Activated T-cell treated with anti-CD3 and anti-CD28 coated beads, Interleukin-2, amount 50 U/mL, for 4 hours (primary cell): ENCODE measurements at places on chromosomes 11 and 22.
A peak's percentile ranks its signal among the peaks of the same experiment; 100 is the strongest.

DNA sequence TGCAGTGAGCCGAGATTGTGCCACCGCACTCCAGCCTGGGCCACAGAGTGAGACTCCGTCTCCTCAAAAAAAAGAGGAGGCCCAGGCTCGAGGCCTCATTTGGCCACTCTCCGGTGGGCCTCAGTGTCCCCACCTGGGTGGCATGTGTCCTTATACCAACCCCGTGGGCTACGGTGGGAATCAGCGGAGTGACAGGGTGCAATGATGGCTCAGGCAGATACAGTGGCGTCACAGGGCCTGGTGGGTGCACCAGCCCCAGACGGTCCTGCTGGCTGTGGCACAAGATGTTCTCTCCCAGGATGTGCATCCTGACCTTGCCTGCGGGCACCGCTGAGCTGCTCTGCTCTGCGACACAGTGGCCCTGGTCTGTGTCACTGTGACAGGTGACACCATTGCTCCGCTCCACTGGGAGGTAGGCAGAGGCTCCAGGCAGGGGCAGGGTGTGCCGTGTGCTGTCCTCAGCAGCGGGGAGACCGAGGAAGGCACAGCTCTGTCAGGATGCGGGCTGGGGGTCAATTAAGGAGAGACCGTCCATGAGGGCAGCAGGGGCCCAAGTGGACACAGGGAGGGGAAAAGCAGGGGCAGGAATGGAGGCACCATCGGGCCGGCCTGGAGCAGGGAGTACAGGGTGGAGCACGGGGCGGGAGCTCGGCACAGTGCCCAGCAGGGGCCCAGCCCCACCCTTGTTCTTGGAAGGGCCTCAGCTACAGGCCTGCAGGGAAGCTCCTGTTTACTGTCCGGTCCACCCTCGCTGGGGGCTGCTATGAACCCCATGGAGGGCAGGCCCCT, 21.7 kb upstream of the TH start:
- DNase-seq, result no peak

DNA sequence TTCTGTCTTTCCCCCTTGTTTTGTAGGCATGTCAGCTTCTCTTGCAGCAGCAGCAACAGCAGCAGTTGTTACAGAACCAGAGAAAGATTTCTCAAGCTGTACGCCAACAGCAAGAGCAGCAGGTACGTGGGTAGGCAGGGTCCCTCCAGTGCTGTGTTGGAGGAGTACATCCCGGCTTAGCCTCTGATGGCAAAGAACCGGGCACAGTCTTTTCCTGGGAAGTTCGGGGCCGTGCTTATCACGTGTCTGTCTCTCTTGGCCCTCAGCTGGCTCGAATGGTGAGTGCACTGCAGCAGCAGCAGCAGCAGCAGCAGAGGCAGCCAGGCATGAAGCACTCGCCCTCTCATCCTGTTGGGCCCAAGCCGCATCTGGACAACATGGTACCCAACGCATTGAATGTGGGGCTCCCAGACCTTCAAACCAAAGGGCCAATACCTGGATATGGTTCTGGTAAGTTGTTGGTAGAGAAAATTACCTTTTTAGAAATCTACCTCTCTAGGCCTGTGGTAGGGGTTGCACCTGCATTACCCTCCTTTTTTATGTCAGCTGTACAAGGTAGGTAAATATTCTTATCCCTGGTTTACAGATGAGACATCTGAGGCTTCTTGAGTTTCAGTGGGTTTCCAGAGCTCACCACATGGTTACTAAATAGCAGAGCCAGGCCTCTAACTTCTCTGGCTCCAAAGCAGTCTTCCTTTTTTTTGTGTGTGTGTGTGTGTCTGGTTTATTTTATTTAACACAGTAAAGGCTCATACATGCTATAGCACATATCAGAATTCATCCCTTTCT, 45.2 kb upstream of the ADSL start:
- no peak for DNase-seq

DNA sequence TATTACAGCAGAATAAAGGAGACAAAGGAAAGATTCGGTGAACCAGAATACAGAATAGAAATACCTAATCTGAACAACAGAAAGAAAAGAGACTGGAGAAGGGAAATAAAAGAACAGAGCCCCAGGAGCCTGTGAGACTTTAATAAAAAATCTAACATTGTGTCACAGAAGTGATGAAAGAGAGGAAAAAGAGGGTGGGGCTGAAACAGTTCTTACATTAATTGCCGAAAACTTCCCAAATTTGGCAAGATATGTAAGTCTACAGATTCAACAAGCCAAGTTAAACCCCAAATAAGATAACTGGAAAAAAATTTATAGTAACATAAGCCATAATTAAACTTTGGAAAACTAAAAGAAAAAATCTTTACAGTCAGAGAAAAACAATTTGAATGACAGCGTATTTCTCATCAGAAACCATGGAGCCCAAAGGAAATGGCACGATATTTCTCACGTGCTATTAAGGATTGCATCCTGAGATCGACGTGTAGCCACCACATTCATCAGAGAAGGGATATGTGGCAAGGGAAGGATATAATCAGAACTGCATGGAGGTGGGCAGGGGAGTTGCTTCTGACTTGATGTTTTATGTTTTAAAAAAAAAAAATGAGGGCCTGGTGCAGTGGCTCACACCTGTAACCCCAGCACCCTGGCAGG, 73.9 kb downstream of the SGSM3 start:
- no peak for DNase-seq

- DNase-seq, result no peak
These were observed 119.0 kb downstream of the SLC17A6 start for GRCh38 chr11:22456993-22457762.

DNA sequence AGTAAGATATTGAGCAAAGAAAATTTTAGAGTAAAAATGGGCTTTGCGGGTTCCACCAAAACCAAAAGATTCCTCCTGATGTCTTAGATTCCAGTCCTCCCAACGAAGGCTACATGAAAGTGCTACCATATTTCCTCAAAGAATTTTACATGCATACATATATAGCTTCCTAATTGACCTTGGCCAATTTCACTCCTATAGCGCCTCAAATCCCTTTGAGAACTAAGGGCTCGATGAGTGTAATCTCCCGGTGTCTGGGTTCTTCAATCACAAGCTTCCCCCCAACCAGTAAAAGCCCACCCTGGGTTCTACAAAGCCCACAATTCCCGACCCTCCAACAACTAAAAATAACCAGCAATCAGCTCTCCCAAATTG, 1.2 kb downstream of the SIK3 start:
- no peak for DNase-seq

GRCh38 chr22:31447337-31447736, 42.3 kb downstream of the EIF4ENIF1 start:
- DNase-seq, result no peak

DNA sequence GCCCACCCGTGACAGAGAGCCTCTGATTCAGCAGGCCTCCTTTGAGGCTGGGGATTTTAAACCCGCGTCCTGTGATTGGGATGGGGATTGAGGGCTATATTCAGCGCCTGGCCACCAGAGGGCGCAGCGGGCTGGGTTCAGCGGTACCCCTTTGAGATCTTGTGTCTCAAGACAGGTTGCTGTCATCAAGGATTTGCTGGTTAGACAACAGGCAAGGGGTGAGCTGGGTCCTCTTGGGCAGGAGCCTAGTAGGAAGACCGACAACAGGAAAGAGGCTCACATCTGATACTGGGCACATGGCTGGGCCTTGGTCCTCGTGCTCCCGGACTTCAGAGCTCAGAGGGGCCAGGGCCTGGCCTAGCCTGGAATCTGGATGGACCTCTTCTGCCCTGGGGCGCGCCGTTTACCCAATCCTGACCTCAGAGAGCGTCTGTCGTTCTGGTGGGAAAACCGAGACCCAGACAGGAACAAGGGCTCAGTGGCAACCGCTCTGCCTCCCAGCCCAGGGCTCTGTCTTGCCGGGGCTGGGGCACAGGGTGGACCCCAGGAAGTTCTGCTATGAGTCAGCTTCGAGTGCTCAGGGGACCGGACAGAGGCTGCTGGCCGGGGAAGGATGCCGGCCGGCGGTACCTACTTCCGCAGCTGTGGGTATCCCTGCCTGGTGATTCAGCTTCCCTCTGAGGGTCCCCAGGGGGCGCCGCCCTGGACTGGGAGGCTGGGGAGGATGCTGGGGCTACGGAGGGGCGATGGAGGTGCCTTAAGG, 929 bp upstream of the SLC35E4 start:
- DNase-seq, result peak; percentile 93

DNA sequence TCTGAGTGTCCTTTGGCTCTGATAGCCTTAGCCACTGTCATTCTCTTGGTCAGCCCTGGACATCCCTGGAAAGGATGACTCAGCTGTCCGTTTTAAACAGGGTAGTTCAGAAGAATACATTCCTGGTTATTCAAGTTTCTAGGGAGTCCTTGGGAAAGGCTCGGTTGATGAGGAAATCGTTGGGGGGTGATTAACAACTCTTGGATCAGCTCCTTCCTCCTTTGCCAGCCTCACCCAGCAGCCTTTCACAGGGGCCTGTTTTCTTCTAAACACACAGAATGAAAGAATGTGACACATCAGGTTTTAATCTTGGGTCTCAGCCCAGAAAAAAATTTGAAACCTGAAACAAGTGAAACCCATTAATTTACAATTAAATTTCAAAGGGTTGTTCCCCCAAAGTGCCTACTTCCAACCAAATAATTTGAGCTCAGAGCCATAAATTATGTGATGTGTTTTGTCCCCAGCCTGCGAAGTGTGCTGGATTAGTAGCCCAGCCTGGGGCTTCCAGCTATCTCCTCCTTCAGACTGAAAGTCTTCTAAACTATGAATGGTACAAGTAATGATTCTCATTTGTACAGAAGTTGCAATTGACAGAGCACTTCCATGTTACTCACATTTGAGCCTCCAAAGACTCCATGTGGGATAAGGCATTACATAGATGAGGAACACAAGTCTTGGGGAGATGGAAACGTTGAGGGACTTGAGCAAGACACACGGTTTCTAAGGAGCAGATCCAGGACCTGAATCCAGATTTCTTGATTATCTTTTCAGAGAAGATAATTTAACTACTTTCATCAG, 19.3 kb upstream of the MRGPRX2 start:
- DNase-seq, result no peak

- no peak for DNase-seq
These were observed 10.2 kb downstream of the FUT4 start for GRCh38 chr11:94553938-94554337.

DNA sequence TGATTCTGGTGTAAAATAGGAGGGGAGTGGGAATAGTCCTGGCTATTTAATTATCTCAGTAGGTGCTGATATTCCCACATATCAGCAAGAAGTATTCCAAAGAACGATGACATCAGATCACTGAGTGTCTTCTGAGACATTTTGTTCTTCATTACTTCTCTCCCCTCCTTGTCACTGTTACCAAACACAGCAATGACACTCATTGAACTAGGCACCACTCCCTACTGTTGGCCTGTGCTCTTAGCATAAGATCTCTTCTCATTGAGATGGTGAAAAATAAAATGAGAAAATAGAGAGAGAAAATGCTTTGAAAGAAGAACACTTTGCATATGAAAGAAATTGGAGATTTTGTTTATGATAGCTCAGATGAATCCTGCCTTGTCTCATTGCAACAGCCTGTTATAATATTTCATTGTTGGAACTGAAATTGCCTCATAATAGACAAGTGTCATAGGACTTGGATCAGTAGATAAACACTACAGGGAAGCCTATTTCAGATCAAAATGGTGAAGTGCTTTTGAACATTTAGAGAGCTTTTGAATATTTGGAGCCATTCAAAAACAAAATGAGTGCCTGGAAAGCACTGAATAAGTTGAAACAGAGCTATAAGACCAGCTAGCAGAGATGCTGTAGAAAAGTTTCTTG, 11.3 kb upstream of the ETS1 start:
- DNase-seq, result no peak

DNA sequence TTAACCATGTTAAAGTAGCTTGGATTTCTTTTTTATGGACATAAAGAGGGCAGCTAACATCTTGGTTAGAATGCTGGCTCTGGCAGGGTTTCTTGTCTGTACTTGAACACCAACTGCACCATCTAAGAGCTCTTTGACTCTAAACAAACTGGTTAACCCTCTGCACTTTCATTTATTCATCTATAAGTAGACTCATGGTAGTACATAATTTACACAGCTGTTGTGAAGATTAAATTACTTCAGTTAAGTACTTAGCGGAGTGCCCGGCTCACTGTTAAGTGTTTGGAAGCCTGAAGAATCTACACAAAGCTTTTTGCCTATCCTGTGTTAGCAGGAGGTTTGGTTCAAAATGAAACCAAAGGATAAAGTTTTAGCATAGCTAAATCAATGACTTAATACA, 846.2 kb upstream of the API5 start:
- DNase-seq, result no peak

DNA sequence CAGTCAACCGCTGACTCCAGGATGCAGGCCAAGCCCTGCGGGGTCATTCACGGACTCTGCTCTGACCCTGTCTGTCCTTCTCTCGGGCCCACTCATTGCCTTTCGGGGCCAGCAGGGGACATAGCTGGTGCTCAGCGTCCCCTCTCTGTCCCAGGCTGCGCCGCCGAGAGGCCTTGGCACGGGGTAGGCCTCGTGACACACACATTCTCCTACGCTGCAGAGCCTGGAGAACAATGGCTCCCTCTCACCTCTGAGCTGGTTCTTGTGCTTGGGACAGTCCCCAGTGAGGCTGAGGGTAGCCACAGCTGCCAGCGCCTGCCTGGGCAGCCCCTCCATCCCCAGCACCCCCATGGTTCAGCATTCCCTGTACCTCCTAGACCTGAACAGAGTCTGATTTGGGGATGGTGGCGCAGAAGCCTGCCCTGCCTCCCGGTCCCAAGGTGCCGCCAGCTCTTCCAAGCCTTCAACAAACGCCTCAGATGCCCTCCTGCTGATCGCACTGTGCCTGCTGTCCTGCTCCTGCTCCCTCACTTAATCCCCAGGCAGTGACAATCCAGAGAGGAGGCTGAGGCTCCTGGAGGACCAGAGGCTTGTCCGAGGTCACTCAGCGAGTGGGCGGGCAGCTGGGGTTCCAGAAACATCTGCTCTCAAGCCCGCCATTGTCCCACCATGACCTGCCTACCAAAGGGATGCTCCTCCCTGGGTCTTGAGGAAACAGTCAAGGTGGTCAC, 30.4 kb downstream of the DUSP8 start:
- DNase-seq, result no peak

DNA sequence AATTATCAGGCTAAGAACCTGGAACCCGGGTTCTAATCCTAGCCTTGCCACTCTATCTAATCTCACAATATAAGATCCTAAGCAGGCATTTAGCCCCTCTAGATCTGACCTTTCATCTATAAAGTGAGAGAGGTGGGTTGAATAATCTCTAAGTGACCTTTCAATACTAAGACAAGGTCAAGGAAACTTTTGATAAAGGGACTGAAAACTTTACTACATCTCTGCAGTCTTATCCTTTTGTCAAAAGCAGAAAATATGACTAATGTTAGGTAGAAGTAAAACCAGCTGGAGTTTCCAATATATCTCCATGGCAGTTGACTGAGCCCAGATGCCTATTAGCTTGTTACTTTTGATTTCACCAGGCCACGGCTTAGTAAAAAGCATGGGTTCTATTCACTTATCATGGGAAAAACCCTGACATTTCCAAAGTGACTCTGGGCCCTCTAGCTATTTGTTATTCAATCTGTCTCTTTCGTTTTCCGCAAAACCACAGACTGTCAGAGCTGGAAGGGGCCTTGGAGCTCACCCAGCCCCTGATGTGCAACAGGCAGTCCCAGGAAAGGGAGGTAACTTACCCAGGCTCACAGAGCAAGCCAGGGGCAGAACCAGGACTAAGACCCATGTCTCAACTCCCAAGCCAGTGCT, 75.8 kb downstream of the RAB30 start:
- DNase-seq, result no peak
